ENCODE measurements at places on chromosomes 13 and 19. TPM values are rescaled to one million over a fixed set of nuclear protein-coding genes. Genes with fewer than 3 reads are reported as not detected.
A peak's percentile ranks its signal among the peaks of the same experiment; 100 is the strongest.

DNA sequence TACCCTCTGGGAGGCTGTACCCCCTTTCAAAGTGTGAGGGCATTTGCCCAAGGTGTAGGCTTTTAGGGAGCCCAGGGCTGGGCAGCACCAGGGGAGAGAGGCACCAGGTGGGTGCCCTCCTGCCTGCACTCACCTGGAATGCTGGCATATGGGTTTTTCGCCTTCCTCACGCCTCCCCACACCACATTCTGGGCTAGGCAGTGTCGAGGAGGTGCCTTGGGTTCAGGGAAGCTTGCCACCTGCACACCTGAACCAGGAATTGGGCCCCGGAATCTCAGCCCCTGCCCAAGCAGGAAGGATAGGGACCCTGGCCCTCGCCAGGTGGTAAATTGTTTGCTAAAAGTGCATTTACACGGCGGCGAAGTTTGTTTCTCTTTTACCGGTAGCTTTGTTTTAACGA, 5.1 kb upstream of the TSHZ3 start:
- no peak for DNase-seq

GRCh38 chr13:103102482-103102881, 36.3 kb upstream of the SLC10A2 start:
- DNase-seq: no peak

ANKLE1 gene
- 0.26 TPM for total RNA-seq

ICAM1 gene
- 7.7 TPM for total RNA-seq

ZNF235 gene
- total RNA-seq: 20.8 TPM

DNA sequence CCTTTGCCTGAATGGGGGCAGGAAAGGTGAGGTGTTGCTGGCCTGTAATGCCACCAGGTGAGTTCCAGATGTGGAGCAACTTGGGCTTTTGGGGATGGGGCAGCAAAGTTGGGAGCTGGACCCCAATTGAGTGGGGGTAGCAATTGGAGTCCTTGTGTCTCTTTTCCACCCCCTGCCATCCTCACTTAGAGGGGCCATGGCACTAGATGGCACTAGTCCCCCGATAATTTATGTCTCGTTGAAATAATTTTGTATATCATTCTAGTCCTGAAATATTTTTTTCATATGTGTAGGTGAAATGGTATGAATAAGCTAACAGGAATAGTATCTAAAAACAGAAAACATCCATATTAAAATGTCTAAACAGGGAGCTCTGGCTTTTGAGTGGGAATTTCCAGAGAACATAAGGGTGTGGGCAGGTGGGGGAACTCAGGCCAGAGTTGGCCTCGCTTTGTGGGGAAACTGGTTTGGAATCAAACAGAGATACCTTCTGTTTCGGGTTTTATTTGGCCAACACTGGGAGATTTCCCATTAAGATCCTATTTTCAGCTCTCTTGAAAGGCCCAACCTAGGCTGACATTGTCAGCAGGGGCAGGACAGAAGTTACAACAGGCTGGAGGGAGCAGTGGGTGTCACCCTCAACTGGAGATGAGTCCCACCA, 3.4 kb downstream of the ZNF576 start:
- DNase-seq: no peak

DNA sequence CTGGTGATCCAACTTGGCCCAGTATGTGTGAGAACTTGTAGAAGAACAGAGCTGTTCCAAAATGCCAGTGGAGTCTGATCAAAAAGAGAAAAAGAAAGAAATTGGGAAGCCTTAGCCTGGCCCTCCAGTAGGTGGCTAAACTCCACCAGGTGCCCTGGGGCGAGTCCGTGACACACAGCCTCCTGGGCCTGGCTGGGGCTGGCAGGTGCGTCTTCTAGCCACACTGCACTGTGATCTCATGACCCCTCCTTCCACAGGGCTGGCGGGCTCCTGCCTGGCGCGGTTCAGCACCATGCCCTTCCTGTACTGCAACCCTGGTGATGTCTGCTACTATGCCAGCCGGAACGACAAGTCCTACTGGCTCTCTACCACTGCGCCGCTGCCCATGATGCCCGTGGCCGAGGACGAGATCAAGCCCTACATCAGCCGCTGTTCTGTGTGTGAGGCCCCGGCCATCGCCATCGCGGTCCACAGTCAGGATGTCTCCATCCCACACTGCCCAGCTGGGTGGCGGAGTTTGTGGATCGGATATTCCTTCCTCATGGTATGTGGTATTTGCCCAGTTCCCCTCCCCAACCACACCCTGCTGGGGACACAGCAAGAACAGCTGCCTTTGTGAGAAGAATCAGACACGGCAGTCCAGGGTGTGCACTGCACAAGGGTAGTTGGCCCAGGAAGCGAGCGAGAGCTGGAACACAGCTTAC, 53.7 kb downstream of the RAB20 start:
- DNase-seq: no peak

DNA sequence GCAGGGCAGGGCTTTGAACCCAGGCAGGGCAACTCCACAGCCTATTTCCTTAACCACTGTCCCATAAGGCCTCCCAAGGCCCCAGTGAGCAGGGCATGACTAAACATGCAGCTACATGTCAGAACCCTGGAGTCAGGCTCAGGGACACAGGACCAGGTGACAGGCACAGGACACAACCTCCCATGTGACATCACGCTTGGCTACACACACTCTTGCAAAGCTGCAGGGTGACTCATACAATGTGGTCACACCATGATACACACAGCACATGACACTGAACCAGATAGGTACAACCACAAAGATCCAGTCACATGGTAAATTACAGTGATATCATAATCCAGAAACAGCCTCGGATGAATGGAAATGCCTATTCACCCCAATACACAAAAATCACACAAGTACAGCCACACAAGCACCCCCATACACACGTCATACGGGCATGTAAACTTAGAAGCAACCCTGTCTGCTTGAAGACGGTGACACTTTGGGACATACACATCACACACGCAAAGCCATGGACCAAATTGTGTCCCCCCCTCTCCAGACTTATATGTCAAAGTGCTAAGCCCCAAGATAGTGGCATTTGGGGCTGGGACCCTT, 14.5 kb downstream of the KLK4 start:
- DNase-seq: no peak

CLEC17A gene
- 0.21 TPM for total RNA-seq

CLDN10 gene
- total RNA-seq: 0.69 TPM

HCST gene
- 6.7 TPM for total RNA-seq

GRCh38 chr13:47455626-47456025, 545.4 kb downstream of the SUCLA2 start:
- DNase-seq: no peak

- no peak for DNase-seq
Observed at GRCh38 chr13:76769271-76769791, 116.9 kb downstream of the KCTD12 start.

GRCh38 chr19:55173714-55174409, 6.2 kb downstream of the SYT5 start:
- no peak for DNase-seq

DNA sequence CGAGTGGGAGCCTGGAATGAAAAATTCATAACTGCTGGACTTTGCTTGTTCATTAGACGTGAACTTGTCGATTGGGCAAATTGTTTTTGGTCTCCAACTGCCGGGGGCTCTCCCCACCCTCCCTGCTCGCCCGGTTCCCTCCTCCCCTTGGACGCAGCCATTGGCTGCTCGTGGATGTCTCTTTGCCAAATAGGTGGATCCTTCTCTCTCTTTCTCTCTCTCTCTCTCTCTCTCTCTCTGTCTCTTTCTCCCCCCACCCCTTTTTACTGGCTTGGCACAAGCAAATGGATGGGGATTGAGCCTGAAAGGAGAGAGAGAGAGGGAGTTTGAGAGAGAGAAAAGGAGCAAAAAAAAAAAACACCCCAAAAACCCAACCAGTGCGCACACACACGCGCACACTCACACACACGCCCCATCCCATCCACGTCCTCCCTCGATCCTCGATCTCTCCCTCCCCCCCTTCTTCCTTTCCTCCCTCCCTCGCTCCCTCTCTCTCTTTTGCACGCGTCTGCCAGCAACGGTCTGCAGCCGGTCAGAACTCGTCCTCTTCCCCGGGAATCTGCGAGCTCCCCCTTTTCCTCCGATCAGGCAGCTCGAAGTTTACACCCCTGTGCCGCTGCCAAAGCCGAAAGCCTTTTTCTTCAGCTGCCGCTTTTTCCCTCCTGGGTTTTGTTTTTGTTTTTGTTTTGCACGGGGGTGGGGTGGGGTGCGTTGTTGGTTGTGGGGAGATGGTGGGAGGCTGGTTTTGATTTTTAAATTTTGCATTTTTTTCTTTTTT, 27.8 kb downstream of the NFIX start:
- peak; percentile 89 for DNase-seq

DNA sequence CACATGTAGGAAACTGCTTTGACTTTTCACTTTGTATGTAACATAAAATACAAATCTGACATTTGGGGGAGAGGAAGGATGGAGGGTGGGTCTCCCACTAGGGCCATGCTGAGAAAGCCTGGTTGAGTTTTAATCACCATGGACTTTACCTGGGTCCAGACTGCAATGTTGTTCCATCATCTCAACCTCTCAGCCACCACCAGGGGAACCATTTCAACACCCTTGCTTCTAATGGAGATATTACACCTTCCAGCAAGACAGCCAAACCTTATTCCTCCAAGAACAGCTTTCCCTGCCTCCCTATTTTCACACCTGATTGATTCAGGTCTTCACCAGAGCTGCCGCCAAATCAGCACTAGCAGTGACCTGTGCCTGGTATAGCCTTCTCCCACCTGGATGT, 56.0 kb downstream of the ZAR1L start:
- no peak for DNase-seq

- DNase-seq: no peak
Observed at GRCh38 chr19:49287141-49287770, 37.7 kb downstream of the SLC6A16 start.

- DNase-seq: no peak
Observed at GRCh38 chr13:29541400-29541799, 54.1 kb downstream of the SLC7A1 start.

DNA sequence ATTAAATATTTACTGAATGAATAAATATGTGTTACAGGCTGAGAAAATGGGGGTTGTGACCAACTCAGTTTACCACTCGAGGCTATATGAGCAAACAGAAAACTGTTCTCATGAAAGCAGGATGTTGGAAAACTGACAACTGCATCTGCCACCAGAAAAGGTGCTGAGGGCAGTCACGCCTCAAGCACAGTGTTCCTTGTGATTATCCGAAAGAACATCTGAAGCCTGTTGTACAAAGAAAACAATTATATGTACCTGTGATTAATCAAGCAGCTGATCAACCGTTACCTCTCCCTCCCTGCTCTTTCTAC, 6.2 kb upstream of the KLK13 start:
- DNase-seq: no peak

- no peak for DNase-seq
Observed at GRCh38 chr13:22218797-22219196, 547.9 kb downstream of the FGF9 start.

DNA sequence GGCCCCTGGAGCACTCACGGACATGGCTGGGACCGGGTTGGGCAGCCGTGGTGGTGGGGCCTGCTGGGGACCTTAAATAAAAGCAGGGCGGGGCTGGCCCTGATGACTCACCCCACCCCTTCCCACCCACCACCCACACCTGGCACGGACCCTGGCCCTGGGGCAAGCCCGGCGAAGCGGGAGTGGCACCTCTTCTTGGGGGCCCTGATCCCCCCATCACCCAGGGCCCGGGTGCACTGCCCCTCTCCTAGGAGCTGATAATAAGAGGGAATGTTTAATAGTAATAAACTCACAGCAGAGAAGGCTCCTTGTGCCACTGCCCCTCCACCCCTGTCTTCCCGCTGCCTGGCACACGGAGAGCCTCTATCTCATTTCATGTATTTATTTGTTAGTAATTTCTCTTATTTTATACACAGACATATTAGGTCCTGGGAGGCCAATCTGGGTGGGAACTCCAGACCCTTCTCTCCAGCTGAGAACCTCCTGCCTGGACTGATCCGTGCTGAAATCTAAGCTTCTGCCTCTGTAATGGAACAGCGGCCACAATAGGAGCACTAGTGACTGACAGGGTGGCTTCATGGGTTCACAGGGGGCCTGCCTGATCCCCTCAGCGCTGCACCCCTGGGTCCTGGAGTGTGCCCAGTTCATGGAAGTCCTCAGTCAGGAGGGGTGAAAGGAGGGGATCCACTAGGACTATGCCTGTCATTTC, at the start of gene LGALS7:
Gene LGALS7, minus strand, starts transcription at position 49 of the 709 bp plus-strand sequence. Its CDS starts 25 bp downstream, at position 24.
- no peak for DNase-seq

GRCh38 chr13:29448174-29448573, 147.3 kb downstream of the SLC7A1 start:
- no peak for DNase-seq

All from urinary bladder (tissue), 4 donors.